ENCODE measurements at places on chromosomes 2 and 18. TPM values are rescaled to one million over a fixed set of nuclear protein-coding genes. Genes with fewer than 3 reads are reported as not detected.

RSAD2 gene
- total RNA-seq = 2.7 TPM

CTAGE1 gene
- total RNA-seq = not detected

NXPH2 gene
- not detected for total RNA-seq

GDF7 gene
- total RNA-seq = 0.07 TPM

SPP2 gene
- total RNA-seq = not detected

ALPG gene
- not detected for total RNA-seq

SPDYA gene
- 2.0 TPM for total RNA-seq

SNORC gene
- 1.3 TPM for total RNA-seq

SLC5A7 gene
- total RNA-seq = not detected

PARD6G gene
- total RNA-seq = not detected

- no peak for DNase-seq
These were observed 4.6 kb downstream of the BCL11A start for GRCh38 chr2:60548845-60549237.

- no peak for DNase-seq
These were observed 13.3 kb downstream of the CD28 start for GRCh38 chr2:203719456-203720410.

DNA sequence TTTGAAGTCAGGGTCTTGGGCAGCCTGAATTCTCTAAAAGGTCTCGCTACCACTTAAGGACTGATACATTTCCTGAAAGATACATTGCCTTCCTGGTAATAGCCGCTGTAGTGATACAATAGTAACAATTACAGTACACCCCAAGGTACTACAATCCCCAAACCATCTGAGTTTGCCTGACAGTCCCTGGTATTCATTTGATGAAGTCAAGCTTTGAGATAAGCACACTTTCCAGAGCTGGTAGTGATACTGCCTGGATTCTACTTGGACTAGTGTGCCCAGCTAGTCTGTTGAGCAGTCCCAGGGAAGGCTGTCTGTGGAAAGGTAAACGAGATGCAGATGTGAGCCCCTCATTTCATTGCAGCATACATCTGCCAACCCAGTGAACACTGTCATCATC lies 24.4 kb upstream of the ITGB6 start:
- no peak for DNase-seq

GRCh38 chr2:232598293-232598692 lies 35.1 kb upstream of the EFHD1 start:
- no peak for DNase-seq

DNA sequence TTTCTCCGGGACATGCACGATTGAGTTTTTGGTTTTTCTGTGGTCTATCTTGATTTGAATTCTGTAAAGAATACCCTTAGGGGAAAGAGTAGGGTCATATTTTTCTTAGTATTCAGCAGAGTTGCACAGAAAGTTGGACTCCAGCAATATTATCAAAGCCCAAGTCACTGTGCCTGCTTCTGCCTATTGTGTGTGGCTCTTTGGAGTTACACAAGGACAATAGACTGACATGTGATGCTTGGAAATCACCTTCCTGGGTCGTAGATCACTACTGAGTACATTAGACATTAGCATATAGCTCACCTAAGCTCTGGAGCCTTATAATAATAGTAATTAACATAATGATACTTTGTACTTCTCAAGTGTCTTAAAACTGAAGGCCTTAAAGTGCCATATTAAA lies 238.8 kb upstream of the FOSL2 start:
- no peak for DNase-seq

GRCh38 chr2:199602896-199603717 lies 145.4 kb upstream of the SATB2 start:
- DNase-seq = no peak

DNA sequence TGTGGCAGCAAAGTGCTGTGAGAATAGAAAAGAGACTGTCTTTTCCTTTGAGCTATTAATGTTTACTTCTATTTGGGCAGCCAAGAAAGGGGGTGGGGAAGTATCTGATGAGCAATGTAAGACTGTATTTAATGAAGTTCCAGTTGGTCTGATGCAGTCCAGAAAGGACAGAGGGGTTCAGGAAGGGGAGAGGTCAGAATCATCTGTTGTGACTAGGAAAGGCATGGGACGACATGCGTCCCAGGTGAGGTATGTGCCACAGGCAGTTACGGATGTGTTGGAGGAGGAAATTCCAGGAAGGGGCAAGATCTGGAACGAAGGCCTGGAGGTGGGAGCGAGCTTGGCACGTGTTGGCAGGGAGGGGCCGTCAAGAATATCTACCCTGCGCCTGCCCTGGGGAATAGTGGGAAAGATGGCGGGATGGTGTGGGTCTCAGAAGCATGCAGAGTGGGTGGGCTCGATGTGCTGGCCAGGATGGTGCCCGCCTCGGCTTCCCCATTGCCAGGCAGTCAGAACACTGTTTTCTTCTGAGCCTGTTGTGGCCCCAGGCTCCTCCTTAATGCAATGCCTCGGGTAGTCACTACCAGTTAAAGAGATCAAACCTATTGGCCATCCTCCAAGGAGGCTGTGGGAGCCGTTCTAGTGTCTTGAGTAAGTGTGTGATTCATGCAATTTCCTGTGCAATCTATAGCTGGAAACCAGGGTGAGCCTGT lies 57.8 kb upstream of the TXNDC2 start:
- no peak for DNase-seq

DNA sequence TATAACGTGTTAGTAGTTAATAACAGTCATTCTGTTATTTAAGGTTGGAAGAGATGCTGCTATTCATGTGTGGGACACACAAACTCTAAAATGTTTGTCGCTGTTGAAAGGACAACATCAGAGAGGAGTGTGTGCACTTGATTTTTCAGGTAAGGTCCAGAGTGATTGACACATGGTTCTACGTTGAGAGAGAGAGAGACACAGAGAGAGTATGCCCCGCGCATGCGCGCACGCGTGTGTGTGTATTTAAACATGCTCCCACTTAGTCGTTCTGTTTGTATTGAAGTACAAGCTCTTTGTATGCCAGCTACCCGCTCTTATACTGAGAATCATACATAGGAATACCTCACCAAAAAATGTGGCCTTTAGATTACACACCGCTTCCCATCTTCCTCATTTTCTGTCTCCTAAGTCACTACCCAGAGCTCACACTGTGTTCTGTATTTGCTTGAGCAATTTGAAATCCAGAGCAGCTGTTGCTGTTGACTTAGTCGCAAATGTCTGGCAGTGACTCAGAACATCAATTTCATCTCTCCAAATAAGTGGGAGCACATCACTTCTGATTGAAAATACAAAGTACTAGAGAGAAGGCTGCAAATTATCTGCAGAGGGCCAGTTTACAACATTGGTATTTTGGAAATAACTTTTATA lies 148.1 kb downstream of the EML6 start:
- DNase-seq = no peak

DNA sequence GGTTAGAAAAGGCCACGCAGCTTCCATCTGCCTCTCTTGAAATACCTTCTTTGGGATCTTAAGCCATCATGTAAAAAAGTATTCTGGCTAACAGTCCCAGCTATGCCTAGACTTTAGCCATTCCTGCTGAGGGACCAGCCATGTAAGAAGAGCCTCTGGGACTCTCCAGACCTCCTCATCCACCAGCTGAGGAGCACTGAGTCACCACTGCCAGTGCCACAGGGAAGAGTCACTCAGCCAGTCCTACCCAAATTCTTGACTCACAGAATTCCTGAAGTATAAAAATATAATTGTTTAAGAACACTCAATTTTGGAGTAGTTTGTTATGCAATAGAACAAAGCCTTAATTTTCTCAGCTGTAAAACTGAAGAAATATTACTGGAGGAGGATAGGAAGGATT lies 436.7 kb downstream of the ZEB2 start:
- DNase-seq = no peak

DNA sequence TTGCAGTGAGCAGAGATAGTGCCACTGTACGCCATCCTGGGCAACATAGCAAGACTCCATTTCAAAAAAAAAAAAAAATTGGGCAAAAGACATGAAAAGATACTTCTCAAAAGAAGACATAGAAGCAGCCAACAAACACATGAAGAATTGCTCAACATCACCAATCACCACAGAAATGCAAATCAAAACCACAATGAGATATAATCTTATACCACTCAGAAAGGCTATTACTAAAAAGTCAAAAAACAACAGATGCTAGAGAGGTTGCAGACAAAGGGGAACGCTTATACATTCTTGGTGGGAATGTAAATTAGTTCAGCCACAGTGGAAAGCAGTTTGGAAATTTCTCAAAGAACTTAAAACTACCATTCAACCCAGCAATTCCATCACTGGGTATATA lies 43.1 kb upstream of the CHAC2 start:
- no peak for DNase-seq

- no peak for DNase-seq
These were observed 20.9 kb downstream of the PHLPP1 start for GRCh38 chr18:62736077-62736855.

DNA sequence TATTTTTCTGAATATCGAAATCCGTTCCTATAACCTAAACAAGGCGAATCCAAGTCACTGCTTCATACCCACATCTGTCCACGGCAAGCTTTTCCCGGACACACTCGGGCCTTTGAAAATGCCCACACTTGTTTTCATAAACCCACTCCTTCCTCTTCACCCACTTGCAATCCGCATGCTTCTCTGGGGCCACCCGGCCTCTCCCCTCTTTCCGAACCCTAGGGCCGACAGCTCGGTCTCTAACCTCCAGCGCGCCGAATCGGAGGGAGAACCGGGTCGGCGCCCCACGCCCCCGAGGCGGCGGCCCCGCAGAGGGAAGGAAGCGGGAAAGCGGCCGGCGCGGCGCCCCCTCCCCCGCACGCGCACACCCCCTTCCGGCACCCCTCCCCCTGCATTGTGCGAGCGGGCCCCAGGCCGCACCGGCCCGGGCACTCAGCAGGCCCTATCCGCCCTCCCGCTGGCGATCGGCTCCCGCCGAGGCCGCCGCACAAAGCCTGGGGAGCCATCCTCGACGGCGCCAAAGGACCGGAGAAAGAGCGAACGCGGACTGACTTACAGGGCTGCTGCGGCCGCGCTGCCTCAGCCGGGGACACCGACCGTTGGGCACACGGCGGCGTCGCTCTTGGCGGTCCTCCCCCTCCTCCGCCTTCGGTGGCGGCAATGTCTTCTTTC lies 467 bp downstream of the PUM2 start:
- DNase-seq = peak; percentile 63

DNA sequence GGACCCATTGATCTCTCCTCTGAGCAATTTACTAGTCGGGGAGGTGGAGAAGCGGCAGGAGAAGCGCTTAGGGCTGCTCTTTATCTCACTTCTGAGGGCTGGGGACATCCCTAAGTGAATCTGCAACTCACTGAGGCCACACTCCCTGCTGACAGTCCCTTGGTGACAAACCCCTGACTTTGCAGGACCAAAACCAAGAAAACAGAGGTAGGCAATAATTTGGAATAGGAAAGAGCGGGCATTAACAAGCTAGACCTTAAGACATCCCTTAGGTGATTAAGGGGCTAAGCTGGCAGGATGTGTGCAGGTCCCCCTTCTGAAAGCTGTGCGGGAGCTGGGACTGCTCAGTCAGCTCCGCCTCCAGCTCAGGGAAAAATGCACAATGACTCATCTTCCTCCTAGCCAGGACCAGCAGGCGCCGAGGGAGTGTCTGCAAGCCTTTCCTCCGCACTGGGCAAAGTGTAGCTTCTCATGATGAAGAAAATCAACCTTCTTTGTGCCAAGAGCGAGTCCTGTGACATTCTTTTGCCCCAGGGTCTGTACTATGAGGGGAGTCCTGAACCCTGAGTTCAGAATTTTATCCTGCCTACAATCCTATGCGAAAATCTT lies 63.3 kb downstream of the BOD1L2 start:
- DNase-seq = no peak

DNA sequence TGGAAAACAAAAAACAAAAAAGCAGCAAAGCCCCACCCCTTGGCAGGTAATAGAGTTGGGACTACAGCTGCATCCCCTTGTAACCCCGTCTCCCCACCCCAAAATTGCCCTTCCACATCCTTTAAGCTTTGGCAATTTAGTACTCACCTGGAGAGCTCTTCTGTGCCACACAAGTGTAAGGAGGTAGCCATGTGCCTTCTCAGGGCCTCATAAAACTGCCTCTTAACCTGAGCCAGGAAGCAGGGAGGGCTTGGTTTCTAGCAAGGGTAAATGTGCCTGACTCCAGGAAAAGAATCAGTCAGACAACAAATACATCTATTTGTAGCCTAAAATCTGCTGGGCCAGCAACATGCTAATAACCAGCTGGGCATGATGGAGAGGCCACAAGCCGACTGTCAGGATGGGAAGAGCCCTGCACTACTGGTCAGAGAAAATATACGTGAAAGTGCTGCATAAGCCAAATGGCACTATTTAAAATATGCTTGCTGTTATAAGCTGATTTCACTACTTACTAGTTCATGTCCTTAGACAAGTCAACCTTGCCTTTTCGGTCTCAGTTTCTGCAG lies 46.3 kb downstream of the NOP58 start:
- DNase-seq = no peak

GRCh38 chr2:142980246-142981068 lies 103.0 kb downstream of the KYNU start:
- DNase-seq = no peak

DNA sequence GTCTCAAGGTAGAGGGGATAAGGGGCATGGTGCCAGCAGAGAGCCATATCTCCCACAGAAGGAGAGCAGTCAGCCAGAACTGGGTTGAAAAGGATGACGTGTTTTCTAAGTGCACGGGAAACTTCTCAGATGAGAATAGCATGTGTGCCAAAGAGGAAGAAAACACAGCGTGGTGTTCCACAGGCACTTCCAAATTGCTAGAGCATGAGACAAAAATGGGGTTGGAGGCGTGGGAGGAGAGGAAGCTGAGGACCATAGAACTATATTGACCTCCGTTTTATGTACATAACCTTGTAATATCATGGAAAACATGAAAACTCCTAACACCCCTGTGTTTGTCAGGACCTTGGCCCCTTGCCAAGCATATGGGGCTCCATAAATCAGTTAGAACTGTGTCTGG lies 682.7 kb upstream of the RAB6C start:
- DNase-seq = no peak

- no peak for DNase-seq
These were observed 4.9 kb downstream of the KLHL30 start for GRCh38 chr2:238143239-238143951.

GRCh38 chr2:128781166-128781565 lies 462.5 kb upstream of the HS6ST1 start:
- no peak for DNase-seq

- no peak for DNase-seq
These were observed 129.7 kb downstream of the IRS1 start for GRCh38 chr2:226669905-226670304.

DNA sequence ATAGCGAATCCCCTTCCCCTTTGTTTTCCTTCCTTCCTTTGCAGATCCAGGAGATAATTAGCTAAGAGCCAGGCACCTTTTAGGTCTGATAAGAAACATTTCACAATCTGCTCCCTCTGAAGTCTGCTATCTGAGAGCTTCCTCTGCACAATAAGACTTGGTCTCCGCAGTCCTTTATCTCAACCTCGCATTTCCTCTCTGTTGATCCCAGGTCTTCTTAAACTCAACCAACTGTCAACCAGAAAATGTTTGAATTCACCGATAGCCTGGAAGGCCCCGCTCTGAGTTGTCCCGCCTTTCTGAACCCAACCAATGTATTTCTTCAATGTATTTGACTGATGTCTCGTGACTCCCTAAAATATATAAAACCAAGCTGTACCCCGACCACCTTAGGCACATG lies 78.4 kb upstream of the CTDP1 start:
- DNase-seq = no peak
